ENCODE measurements at places on chromosomes 4 and X. TPM values are rescaled to one million over a fixed set of nuclear protein-coding genes. Genes with fewer than 3 reads are reported as not detected.

AMER1 gene
- total RNA-seq = 2.4 TPM

CABS1 gene
- total RNA-seq = not detected

ADGRL3 gene
- 1.4 TPM for total RNA-seq

SPANXN1 gene
- not detected for total RNA-seq

C4orf51 gene
- total RNA-seq = not detected

MAGEA1 gene
- not detected for total RNA-seq

EXOSC9 gene
- total RNA-seq = 35.0 TPM

VCX2 gene
- total RNA-seq = not detected

OTC gene
- total RNA-seq = not detected

CSAG2 gene
- total RNA-seq = not detected

ADGRG2 gene
- total RNA-seq = 16.5 TPM

GDPD2 gene
- not detected for total RNA-seq

SLITRK2 gene
- total RNA-seq = not detected

FAAH2 gene
- 0.38 TPM for total RNA-seq

FAM13A gene
- total RNA-seq = 4.9 TPM

AMTN gene
- total RNA-seq = not detected

MANBA gene
- 12.7 TPM for total RNA-seq

NDNF gene
- 1.6 TPM for total RNA-seq

MTMR1 gene
- total RNA-seq = 17.3 TPM

SOX3 gene
- total RNA-seq = not detected

CCSER1 gene
- total RNA-seq = 0.65 TPM

CXCL1 gene
- total RNA-seq = 35.5 TPM

ZDHHC15 gene
- under 0.01 TPM for total RNA-seq

CXorf49 gene
- not detected for total RNA-seq

MMRN1 gene
- not detected for total RNA-seq

FAM236B gene
- not detected for total RNA-seq

ELOVL6 gene
- 21.3 TPM for total RNA-seq

MFAP3L gene
- total RNA-seq = 5.6 TPM

BEX4 gene
- total RNA-seq = 20.5 TPM

OPRPN gene
- total RNA-seq = not detected

RAB9B gene
- 0.51 TPM for total RNA-seq

DMRTC1 gene
- total RNA-seq = not detected

MSX1 gene
- 0.16 TPM for total RNA-seq

TEX13D gene
- not detected for total RNA-seq

KDR gene
- under 0.01 TPM for total RNA-seq

SPOCK3 gene
- total RNA-seq = 0.98 TPM

RAI2 gene
- total RNA-seq = under 0.01 TPM

TMSB15C gene
- 2.5 TPM for total RNA-seq

NFXL1 gene
- total RNA-seq = 4.2 TPM

GJB1 gene
- 0.25 TPM for total RNA-seq

CXCL11 gene
- not detected for total RNA-seq

GAGE12E gene
- not detected for total RNA-seq

IL2 gene
- not detected for total RNA-seq
